ENCODE measurements at places on chromosomes 2 and 18.

GRCh38 chr2:10498525-10499274, 50.6 kb upstream of the ODC1 start:
- DNase-seq: no peak

GRCh38 chr2:225598426-225598825, 198.9 kb downstream of the NYAP2 start:
- no peak for DNase-seq

DNA sequence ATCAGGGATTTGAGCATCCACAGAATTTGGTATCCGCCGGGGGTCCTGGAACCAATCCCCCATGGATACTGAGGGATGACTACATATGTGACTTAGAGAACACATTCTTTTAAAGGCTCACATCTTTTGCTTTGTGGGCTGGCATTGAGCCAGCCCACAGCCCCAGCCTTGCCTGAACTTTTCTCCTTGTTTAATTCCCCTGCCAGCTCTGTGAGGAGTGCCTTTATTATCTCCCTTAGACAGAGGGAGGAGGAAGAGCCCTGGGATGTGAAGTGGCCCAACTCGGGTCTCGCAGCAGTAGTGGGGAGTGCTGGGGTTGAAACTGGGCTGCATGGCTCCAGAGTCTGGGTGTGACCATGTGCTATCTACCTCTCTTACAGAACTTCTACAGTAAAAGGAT, 7.6 kb downstream of the TTC39C start:
- DNase-seq: no peak

DNA sequence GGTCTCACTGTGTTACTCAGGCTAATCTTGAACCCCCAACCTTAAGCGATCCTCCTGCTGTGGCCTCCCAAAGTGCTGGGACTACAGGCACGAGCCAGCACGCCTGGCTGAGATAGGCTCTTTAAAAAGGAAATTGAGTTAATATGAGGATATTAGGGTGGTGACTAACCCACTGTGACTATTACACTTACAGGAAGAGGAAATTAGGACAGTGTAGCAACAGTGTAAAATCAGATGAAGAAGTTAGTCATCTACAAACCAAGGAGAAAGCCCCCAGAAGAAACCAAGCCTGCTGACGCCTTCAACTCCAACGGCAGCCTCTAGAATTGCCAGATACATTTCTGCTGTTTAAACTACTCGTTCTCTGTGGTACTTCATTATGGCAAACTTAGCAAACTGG, 711.9 kb downstream of the SUCLG1 start:
- no peak for DNase-seq

- no peak for DNase-seq
Measured at GRCh38 chr18:79355433-79356335, 40.0 kb upstream of the NFATC1 start.

DNA sequence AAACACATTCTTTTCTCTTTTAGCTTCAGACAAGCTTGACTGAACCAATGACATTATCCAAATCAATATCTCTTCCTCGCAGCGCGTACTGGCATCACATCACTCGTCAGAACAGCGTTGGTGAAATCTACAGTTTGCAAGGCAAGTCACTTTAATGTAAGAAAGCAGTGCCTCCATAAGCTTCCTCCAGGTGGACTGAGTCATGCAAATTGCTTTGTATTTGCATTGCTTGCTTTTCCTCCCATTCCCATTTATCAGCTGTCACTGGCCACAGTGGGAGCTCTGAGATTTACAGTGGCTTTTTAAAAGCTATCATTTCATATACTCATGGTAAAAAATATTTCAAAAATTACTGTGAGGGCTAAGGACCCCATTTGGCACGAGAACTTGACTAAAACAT, 189.9 kb downstream of the CD226 start:
- DNase-seq: no peak

Data from inflammatory macrophage treated with lipopolysaccharide for 1 hour (primary cell).